ENCODE measurements at places on chromosomes 2 and 18.

- no peak for DNase-seq
Measured at GRCh38 chr2:86372641-86373502, 35.4 kb upstream of the REEP1 start.

DNA sequence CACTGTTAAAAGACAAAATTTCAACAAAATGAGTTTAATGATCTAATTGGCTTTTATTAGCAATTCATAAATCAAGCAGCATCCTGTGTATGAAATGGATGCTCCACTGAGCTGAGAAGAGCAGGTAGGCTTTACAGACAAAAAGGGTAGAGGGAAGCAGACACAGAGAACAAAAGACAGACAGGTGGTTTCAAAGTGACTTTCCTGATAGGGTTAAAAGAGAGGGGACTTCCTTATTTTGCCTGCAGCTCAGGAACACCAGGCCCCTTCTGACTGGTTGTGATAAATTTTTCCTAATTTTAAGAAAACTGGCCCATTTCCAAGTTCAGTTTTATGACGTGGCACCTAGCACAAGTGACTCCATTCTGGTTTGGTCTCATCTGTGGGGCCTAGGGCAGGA is 11.9 kb downstream of the TEX51 start:
- no peak for DNase-seq

DNA sequence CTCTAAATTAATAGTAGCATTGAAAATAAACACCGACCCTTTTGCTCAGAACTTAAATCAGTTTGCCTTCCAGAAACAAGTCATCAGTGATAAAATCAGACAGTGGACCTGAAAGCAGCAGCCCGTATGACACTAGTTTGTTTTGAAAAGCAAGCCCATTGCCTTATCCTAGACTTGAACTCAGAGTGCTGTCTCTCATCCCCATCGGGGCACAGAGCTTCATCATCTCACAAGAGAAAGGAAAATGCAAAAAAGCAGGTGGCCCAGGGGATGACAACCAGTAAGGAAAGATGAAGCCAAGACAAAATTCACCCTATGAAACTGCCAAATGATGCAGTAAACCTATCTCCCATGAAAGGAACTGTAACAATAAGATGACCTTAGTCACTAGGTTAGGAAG is 71.2 kb downstream of the CERKL start:
- DNase-seq = no peak

GRCh38 chr2:126905991-126906390 is 7.3 kb downstream of the TEX51 start:
- no peak for DNase-seq

- no peak for DNase-seq
Measured at GRCh38 chr2:235433860-235434259, 60.0 kb upstream of the AGAP1 start.

DNA sequence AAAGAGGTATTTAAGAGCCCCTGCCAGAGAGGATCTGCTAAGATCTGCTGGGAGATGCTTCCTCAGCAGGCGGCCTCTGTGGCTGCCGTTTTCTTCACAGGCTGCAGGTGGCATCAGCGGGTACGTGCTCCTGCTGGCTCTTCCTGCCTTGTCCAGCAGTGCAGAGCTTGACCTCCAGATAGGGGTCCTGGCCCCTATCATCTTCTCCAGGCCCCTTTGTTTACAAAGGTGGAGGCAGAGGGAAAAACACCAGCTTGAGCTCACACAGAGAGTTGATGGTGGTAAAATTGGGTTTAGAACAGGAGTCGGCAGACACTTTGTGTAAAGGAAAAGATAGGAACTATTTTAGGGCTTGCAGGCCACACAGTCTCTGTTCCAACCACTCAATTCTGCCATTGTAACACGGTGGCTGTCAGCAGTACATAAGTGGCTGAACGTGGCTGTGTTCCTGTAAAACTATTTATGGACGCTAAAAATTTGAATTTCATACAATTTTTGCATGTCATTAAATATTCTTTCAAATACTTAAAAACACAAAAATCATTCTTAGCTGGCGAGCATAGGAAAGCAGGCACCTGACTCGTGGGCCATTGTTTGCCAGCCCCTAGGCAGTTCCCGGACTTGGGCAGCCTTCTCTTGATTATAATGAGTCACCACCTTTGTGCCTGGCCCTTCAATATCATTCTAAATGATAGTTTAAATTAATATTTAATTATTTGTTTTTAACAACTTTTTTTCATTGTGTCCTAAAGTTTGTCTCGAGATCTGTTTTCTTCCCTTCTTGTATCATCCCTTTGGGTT is 98.2 kb upstream of the B3GNT7 start:
- no peak for DNase-seq

GRCh38 chr2:202060218-202060617 is 12.8 kb upstream of the KIAA2012 start:
- DNase-seq = no peak

- DNase-seq = no peak
Measured at GRCh38 chr2:6934345-6934744, 17.1 kb downstream of the RNF144A start.

GRCh38 chr2:121862286-121862685 is 106.8 kb downstream of the TSN start:
- DNase-seq = no peak

- no peak for DNase-seq
Measured at GRCh38 chr2:71001592-71001927, 6.9 kb upstream of the TEX261 start.

- DNase-seq = no peak
Measured at GRCh38 chr2:159446201-159446600, 159.7 kb upstream of the WDSUB1 start.

GRCh38 chr2:76760367-76760704 is 761.8 kb downstream of the LRRTM4 start:
- no peak for DNase-seq

GRCh38 chr2:67574230-67574629 is 177.1 kb downstream of the ETAA1 start:
- DNase-seq = no peak

DNA sequence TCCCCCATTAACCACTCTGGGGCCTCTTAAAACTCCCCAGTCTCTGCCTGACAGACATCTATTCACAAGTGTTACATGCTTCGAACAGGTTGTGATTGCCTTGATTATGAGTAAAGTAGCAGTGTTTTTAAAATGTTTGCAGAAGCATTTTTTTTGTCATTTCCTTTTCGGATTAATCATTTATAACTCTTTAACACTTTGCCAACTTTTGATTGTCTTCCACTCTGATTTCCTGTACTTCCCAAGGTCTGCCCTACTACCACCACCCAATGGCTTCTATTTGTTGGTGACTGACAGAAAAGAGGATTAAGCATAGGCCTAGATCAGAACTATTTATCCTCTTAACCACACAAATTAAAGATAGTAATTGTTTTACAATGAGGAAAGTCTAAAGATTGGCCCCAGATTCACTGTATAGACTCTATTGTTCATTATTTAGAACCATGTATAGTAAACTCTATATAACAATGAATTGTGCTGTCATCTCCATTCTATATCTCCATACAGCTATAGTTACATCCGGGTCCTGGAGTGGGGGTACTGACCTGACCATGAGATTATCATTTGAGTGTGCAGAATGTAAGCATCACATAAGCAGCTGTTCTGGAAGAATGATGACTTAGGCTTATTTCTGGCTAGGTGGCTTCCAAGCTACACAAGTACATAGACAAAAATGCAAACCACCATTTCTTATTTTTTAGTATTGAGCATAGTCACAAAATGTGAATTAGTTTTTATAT is 110.3 kb upstream of the RBMS1 start:
- DNase-seq = no peak

- DNase-seq = no peak
Measured at GRCh38 chr2:24785671-24786321, 7.4 kb downstream of the PTRHD1 start.

DNA sequence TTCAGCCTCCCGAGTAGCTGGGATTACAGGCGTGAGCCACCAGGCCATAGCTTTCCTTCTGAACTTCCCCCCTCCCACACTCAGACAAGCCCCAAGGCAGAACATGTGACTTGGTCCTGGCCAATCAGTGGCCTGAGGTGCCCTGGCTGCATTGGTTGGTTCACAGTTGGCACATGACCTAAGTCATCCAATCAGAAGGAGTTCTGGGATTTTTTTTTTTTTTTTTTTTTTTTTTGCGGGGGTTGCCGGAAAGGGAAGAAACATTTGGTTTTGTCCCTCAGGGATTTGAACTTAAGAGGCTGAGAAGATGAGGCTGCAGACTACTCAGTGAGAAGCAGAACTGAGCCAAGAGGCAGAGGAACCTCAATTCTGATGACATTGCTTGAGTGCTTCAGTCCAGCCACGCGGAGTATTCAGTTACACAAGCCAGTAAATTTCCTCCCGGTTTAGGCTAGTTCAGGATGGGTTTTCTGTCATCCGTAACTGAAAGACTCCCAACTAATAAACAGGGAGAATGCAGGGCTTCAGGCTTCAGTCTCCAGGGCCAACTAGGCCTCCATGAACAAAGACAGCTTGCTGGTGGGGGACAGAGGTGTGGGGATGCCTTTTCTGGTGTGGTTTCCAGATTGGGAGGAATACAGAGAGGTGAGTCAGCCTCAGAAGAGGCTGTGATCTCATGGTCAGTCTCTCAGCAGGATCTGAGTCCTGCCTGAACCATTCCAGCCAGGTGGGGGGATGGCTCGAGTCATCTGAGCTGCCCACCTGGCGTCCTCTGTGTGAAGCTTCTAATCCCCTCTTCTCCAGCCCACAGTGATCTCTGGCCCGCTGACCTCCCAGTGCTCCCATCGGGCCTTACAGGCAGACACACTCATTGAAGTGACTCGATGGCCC is 9.2 kb downstream of the PTMA start:
- no peak for DNase-seq

DNA sequence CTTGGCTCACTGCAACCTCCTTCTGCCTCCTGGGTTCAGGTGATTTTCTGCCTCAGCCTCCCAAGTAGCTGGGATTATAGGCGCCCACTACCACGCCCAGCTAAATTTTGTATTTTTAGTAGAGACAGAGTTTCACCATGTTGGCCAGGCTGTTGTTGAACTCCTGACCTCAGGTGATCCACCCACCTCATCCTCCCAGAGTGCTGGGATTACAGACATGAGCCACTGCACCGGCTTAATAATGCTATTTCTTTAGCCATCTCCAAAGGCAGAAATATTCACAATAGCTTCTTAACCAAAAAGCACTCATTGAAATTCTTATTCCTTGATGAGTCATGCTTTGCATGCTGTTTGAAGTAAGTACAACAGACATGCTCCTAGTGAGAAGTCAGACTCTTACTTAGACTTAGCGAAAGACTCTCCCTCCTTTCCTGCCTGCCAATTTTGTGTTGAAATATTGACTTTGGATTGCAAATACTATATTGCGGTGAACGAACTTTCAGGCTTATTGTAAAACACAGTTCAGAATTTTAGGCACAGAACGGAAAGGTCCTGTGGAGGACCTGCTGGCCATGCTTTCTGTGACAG is 4.4 kb downstream of the ACTR3 start:
- no peak for DNase-seq

DNA sequence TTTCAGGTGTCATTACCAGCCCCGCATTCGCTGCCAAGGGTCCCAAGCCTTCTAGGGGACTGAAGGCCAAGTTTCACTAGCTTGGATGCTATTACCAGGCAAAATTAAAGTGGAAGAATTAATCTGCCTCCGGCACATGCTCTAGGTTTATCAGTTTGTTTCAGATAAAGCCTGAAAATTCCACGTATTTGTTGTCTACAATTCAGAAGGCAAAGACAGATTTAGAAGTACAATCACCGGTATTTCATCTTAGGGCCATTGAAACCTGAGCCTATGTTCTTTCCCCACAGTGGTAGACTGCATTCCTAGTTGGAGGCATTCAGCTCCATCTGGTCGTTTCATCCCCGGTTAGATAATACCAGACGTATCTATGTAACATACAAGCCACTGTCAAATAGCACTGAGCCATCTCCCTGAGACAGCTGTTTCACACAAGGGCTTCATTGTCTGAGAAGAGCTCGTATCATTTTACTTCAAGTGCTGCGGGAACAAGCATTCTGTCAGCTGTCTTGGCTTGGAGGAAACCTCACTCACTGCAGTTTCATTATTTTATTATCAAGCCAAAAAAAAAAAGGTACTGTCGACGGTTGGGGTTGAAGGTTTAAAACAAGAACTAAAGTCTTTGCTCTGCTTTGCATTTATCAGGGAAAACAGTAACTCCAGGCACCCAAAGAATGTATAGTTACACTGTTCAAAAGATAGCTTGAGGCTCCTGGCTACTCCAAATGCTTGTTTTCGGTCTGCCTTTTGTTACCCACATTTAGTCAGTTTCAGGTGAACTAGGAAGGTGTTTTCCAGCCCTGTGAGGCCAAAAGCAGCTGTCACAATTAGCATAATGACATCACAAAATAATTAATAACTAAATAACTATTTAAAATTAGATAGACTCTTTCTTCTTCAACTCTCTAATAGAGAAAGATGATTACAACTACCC is 76.7 kb downstream of the TGIF1 start:
- no peak for DNase-seq

GRCh38 chr2:112820343-112820742 is 16.2 kb downstream of the IL1B start:
- DNase-seq = no peak

DNA sequence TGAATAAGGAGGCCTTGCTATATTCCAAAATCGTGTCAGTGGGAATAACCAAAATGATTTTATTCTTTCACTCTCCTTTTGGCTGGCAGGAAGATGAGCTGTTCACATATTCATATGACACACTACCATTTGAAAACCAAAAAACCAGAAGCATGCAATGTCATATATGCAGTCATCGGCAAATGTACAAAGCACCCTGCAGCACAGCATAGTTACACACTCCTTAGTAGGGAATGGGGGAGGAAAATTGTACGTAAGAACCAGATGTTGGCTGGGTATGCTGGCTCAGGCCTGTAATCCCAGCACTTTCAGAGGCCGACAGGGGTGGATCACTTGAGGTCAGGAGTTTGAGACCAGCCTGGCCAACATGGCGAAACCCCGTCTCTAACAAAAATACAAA is 176.6 kb downstream of the GFPT1 start:
- DNase-seq = no peak

DNA sequence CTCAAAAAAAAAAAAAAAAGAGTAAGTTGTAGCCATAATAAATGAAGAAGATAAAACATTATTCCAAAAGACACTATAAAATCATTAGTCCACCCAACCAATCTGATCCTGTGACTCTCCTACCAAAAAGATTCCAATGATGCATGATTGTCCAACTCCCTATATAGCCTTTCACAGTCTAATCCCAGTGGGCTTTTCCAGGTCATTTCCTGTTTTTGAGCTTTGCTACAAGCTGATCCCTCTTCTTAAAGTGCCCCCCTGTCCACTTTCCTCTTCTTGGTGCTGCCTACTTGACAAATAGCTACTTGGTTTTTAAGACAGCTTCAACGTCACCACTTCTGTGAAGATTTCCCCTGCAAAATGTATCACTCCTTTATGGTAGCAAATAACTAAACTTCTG is 88.4 kb downstream of the SEMA4F start:
- DNase-seq = no peak

Data from stimulated activated CD4-positive, alpha-beta T cell treated with anti-CD3 and anti-CD28 coated beads, Interleukin-1b, Interleukin-23, amount 100 ng/mL, for 1 hour (primary cell).